ENCODE measurements at places on chromosomes 12 and 14.

GRCh38 chr12:131370321-131370720 is 340.6 kb upstream of the SFSWAP start:
- no peak for DNase-seq

DNA sequence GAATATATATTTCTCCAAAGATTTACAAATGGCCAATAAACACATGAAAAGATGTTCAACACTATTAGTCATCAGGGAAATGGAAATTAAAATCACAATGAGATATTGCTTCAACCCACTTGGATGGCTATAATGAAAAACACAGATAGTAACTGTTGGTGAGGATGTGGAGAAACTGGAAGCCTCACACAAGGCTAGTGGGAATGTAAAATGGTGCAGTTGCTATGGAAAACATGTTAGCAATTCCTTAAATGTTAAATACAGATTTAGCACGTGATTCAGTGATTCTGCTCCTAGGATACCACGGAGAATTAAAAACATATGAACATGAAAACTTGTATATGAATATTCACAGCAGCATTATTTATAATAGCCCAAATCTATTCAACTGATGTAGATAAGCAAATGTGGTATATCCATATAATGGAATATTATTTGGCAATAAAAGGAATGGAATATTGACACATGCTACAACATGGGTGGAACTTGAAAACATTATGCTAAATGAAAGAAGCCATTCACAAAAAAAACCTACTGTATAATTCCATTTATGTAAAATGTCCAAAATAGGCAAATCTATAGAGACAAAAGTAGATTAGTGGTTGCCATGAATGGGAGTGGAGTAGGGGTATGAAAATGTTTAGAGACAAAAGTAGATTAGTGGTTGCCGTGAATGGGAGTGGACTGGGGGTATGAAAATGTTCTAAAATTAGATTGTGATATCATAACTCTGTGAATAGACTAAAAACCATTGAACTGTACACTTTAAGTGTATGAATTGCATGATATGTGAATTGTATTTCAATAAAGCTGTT is 227.1 kb upstream of the DDHD1 start:
- no peak for DNase-seq

GRCh38 chr14:71532344-71532743 is 399.9 kb upstream of the RGS6 start:
- DNase-seq: no peak

DNA sequence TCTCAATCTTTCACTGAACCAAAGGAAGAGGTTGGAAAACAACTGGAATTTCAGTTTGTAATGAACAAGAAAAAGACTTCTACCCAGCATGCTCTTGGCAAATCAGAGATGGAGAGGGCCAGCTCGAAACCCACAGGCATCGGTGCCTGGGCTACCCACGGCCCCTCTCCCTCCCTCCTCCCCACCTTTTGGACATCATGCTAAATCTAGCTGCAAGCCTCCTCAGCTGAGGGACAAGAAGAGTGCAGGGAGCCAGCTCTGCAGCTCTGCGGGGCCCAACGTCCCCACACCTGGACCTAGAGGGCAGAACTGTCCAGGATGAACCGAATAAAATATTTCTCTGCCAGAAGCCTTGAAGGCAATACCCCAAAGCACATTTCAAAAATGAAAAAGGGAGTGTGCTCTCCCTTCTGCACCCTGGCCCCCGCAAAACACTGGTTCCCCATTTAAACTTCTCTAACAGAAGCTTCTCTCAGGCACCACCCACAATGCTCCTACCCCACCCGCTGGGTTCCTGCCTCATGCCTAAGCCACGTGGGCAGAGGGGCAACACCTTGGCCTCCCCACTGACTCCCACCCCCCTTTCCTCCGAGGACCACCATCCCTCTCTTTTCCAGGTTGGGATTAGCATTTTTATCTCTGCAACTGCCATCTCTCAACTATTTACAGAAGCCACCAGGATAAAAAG is 8.2 kb downstream of the CAMKK2 start:
- no peak for DNase-seq

DNA sequence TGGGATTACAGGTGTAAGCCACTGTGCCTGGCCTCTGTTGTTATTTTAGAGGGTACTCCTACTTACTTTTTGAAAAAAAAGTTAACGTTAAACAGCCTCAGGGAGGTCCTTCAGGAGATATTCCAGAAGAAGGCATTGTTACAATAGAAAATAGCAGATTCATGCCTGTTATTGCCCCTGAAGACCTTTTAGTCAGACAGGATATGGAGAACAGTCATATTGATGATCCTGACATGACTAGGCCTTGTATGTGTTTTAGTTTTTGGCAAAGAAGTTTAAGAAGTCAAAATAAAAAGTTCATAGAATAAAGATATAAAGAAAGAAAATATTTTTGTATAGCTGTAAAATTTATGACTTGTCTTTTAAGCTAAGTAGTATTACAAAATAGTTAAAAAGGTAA is 45.3 kb downstream of the WASHC3 start:
- no peak for DNase-seq

- peak; percentile 53 for DNase-seq
These were observed 239.0 kb upstream of the ATP2B1 start for GRCh38 chr12:89947437-89948270.

DNA sequence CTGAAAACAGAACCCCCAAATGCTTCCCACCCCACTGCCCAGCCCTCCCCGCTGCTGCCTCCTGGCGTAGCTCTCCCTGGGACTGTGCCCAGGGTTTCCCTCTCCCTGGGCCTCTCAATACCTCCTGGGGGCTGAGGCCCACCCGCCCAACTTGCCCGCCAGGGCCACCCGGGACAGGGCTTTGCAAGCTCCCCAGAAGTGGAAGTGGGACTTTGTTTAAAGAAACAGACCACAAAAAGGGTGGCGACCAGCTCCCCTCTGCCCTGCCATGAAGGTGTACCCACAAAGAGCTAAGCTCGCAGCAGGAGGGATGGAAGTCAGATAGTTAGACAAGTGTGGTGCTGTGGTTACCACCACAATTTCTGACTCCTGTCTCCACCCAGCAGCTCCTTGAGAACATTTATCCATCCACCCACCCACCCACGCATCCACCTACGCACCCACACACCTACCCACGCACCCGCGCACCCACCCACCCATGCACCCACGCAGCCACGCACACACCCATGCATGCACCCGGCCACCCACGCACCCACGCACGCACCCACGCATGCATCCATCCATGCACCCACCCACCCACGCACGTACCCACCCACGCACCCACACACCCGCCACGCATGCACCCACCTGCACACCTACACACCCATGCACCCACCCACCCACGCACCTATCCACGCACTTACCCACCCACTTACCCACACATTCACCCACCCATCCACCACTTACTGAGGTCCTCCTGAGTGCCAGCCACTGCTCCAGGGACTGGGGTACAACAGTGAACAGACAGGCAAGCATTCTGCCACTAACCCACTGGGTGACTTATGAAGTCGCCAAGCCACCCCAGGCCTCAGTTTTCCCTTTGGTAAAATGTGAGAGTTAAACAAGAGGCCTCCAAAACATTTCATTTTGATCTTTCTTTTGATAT is 127.3 kb downstream of the SCARB1 start:
- no peak for DNase-seq

DNA sequence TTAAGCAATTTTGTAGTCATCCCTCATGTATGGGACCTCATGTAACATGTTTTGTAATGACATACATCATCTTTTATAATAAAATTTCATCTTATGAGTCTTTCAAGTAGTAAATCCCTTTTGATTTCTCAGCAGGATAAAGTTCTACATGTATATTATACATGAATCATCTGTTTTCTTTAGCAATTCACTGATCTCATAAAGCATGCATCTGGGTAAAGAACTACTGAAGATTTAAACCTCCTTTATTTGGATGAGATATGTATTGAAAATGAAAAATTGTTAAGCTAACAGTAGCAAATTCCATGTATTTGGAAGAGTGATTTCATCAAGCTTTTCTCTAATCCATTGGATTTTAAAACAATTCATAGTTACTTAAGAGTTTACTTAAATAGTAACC is 126.9 kb downstream of the KITLG start:
- DNase-seq: no peak

GRCh38 chr14:78595797-78596196 is 425.6 kb downstream of the NRXN3 start:
- no peak for DNase-seq

DNA sequence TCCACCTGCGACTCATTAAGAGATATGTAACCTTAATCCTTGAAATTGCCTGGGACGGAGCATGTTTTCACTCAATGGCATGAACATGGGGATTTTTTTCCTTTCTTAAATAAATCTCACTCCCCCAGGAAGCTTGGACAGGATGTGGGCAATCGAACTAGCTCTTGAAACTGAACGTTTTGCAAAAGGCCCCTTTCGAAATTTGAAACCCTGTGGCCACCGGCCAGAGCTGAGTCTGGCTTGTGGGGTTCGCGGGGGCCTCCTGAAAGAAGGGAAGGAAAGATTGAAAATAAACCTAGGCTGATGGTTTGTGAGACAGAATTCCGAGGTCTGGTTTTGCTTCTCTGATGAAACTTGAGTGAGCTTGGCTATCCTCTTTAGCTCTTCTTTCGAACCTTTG is 101.4 kb upstream of the RTL1 start:
- DNase-seq: no peak

DNA sequence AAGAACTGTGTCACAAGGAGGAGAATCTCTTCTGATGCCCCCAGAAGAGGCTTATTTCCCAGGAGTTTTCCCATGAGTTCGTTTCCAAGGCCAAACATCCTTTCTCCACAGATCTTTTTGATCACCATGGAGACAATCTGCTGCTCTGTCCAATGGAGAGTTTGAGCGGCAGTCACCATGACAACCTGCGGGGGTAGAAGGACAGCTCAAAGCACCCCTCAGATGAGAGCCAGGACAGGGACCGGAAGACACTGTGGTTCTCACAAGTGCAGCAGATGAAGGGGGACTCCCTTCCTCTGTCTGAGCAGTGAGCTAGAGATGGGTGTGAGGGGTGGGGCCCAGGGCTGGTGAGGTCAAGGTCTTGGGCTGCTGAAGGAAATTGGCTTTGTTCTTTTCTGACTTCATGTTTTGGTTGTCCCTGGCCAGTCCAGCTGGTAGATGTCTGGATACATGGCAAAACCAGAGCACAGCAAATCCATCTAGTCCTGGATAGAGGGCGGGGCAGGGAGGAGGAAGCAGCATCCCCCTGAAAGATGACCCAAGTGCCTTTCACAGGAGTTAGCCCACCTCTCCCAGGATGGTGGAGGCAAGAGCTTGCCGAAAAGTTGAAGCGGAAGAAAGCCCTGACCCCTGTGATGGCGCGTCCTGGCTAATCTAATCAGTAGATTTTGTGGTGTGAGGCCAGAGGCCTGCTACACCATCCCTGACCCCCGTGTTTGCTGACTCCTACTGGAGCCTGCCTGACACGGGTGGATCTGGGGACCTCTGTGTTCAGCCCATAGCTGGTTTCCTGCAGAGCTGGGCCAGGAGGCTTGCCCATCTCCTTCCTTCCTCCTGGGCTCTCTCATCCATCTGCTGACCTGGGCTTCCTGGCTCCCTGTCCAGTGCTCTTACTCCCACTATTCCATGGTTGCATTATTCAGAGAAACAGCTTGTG is 24.4 kb downstream of the DHRS2 start:
- DNase-seq: peak; percentile 53

DNA sequence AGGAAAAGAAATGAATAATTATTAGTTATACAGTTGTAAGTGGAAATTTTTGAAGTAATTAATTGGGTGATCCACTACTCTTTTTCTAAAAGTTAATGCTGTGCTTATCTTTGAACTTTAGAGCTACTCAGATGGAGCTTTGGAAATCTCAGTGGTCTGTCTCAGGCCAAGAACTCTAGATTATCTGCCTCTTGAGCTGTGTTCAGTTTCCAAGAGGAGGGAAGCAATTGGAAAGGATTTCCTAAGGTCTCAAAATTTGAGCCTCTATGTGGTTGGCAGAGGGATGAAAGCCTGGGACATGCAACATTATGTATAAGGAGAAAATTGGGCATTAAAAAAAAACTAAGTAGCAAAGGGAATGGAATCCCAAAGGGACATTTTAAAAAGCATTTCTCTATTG is 334.0 kb upstream of the PRICKLE1 start:
- DNase-seq: no peak

- peak; percentile 9 for DNase-seq
These were observed 11.4 kb upstream of the BCAT1 start for GRCh38 chr12:24960222-24960855.

- DNase-seq: no peak
These were observed 16.8 kb downstream of the GALNT6 start for GRCh38 chr12:51374361-51374760.

GRCh38 chr14:66619952-66620351 is 112.0 kb downstream of the GPHN start:
- DNase-seq: no peak

DNA sequence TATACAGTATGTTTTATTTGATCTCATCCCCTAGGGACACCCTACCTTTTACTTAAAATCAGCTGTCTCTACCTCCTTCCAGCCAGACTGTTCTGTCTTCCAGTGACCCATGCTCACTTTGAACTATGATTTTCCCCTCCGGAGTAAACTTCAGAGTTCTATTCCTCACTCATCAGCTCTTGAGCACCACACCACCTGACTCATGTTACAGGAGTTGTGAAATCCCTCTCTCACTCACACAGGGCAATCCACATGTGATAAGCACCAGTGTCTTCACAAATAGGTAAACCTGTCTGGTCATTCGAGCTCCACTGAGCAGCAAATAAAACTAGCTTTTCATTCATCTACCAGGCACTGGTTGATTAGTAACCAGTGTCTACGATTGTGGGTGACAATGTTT is 177.3 kb upstream of the BMP4 start:
- DNase-seq: no peak

DNA sequence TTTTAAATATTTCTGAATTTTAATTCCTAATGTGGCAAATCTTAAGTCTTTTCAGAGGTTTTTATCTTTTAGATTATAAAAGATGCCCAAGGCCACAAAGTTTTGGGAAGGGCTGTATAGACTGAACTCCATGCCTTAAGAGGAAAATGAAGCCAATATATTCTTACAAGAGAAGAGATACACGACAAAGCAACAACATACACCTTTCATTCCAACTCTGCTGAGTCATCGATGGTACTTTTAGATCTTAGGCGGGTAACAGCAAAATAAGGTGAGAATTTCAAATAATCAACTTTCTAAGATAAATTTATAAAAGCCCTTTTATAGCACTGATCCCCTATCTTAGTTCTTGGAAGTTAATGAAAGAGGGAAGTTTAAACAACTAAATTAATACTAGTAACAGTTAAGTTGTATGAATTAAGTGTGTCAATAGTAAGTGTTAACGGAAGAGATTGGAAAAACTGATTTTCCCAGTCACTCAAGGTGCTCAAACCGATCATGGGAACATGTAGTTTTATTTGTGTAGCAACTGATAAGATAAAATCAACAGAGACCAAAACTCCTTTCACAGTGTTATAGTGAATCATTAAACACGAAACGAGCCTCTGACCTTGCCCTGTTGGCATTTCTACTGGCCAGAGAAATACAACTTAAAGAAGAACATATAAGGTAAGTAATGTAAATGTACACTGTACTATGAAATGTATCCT is 18.8 kb upstream of the PIK3C2G start:
- no peak for DNase-seq

GRCh38 chr12:117470804-117471203 is 109.4 kb upstream of the NOS1 start:
- no peak for DNase-seq

Measured in CD4-positive, alpha-beta T cell treated with Interleukin-15 for 4 hours (primary cell).